ENCODE measurements at places on chromosomes 4 and X.

- no peak for DNase-seq
Measured at GRCh38 chrX:9857575-9858474, 71.6 kb downstream of the SHROOM2 start.

DNA sequence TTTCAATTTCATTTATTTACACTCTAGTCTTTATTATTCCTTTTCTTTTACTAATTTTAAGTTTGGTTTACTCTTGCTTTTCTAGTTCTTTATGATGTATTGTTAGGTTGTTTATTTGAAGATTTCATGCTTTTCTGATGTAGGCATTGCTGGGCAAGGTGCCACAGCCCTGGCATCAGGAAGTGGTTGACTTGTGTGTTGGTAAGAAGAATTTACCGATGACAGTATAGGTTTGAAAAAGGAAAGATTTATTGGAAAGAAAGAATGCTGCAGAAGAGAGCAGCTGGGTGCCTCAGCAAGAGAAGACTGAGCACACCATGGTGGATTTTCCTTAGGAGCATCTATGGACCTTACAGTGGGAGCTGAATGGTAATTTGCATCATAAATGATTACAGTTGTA lies 153.2 kb downstream of the KLF8 start:
- peak; percentile 34 for DNase-seq

GRCh38 chrX:49761481-49761880 lies 65.7 kb upstream of the PAGE1 start:
- peak; percentile 23 for DNase-seq

- no peak for DNase-seq
Measured at GRCh38 chr4:77104791-77105540, 29.2 kb upstream of the CCNI start.

DNA sequence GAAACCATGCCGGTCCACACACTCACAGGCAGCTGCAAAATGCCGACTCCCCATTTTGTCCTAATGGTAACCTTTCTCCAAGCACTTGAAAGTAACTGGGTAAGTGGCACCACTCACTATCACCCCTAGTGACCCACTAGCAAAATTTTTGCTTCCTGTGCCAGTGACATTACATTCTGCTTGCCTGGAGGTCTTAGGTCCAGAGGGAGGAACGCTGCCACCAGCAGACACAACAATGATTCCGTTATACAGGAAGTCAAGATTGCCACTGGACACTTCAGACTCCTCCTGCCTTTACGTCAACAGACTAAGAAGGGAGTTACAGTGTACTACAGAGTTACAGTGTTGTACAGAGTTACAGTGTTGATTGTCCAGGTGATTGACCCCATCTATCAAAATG lies 11.8 kb upstream of the TMEM192 start:
- no peak for DNase-seq

DNA sequence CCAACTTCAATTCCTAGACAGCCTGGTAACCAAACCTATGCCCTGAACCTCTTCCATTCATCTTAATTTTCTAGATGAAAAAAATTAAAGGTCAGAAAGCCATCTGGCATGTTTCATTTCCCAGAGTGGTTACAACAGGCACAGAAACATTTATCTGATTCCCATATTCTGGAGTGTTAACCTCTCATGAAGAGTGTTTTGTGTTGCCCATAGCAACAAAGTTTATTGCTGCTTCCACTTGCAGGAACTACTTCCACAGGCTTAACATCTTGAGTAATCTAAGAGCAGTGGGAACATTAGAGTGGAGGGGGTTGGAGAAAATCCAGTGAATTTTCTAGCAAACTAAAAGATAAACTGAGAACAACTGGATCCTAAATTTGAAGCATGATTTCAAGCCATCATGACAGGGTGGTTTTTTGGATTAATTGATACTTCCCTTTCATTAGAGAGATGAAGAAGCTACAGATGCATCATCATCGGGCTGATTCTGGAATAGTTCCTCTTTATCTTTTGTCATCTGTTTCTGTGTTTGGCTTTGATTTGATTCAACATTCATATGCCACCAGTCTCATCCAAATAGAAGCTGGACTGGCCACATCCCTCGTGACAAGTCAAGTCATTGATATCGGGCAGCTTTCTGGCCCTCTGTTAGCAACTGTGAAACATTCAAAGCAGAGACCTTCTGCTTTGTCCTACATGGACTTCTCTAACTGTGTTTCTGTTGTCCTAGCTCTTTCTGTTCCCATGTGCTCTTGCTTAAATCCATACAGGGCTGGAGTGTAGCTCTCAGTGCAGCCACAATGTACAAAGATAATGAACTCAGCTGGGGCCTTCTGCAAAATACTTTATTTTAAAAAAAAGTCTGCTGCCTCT lies 167.3 kb downstream of the MID1IP1 start:
- no peak for DNase-seq

DNA sequence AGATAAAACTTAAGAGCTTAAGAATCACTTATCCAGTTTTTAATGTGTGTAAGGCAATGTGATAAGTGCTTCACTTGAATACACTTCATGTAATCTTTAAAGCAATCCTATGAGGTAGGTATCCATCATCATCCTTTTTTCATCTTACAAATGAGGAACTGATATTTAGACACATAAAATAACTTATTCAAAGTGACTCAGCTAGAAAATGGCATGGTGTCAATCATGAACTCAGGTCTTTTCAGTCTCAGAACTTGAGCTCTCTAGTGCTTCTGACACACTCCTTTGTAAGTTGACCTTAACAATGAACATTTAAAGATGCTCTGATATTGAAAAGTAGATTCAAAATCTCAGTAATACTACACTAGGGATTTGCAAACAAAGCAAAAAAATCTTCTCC lies 224.8 kb upstream of the TEX13C start:
- no peak for DNase-seq

DNA sequence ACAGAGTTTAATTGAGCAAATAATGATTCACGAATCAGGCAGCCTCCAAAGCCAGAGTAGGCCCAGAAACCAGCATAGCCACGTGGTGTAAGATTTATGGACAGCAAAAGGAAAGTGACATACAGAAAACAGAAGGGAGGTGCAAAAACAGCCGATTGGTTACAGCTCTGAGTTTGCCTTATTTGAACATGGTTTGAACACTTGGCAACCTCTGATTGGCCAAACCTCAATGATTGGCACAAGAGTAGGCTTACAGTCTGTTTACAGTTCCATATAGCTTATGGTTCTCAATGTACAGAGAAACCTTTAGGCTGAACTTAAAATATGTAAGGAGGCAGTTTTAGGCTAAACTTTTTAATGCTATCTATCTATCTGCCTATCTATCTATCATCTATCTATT lies 394.8 kb downstream of the CFAP47 start:
- DNase-seq: no peak

GRCh38 chr4:184196730-184197385 lies 20.8 kb downstream of the ENPP6 start:
- DNase-seq: no peak

Data from CD4-positive, alpha-beta T cell treated with Interleukin-12 subunit alpha and Interleukin-12 subunit beta, for 1 hour (primary cell).